ENCODE measurements at places on chromosomes 13 and 19.

- no peak for DNase-seq
These were observed 26.3 kb downstream of the SHANK1 start for GRCh38 chr19:50693064-50693975.

- DNase-seq = no peak
These were observed 56.9 kb downstream of the NFIC start for GRCh38 chr19:3423183-3423829.

DNA sequence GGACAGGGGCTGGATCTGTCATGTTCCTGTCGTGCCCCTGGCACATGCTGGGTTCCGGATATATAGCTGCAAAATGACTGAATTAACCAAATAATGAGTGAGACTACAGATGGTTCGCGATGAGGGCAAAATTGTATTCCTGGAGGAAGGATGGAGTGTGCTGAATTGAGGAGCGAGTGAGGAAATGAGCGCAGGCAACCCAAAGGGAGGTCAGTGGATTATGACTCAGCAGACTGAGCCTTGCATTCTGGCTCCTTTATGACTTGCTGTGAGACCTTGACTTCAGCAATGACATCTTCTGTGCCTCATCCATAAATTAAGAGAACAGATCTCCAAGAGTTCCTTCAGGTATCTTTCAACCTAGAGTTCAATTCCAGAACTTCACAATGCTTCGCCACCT, 115.0 kb upstream of the CLDN10 start:
- DNase-seq = no peak

DNA sequence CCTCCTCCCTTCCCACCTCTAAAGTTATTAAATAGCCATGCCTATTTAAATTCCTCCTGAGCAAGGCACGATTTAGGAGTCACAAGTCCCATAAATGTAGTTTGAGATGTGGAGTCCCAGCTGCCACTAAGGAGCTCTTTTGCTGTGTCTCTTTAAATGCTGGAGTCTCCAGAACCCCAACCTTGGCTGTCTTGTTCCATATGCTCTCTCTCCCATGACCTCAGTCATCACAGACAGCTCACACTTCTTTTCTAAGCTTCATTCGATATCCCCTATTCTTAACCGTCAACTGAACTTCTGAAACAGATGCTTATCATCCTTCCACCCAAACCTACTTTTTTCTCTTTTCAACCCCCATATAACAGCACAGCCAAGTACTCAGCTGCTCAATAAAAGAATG, 197.1 kb downstream of the VWA8 start:
- DNase-seq = no peak

DNA sequence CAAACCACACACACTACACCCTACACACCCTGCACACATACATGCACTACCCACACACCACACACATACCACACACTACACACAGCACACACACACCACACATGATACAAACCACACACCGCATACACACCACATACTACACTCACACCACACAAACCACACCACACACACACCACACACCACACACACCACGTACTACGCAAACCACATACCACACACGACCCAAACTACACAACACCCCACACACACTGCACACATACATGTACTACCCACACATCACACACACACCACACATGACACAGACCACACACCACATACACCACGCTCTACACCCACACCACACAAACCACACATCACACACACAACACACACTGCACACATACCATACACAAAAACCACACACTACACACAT, 6.6 kb downstream of the MAG start:
- no peak for DNase-seq

- DNase-seq = no peak
These were observed 30.7 kb downstream of the HTR2A start for GRCh38 chr13:46866150-46866549.

DNA sequence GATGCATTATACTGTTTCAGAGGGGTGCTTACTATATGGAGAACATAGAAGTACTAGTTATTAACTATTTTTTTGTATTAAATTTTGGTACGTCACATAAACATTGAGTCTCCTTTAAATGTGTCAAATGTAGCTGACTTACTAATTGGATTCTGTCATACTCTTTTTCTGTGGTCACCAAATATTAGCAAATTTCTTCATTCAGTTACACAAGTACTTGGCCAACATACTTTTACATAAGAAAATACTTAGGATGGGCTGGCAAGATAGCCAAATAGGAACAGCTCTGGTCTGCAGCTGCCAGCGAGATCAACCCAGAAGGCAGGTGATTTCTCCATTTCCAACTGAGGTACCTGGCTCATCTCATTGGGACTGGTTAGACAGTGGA, 19.2 kb downstream of the LPAR6 start:
- DNase-seq = no peak

- no peak for DNase-seq
These were observed 100.0 kb upstream of the SOX1 start for GRCh38 chr13:111966933-111967332.

- DNase-seq = no peak
These were observed 11.2 kb downstream of the HAS1 start for GRCh38 chr19:51712461-51713081.
